ENCODE measurements at places on chromosomes 3 and 15.
A peak's percentile ranks its signal among the peaks of the same experiment; 100 is the strongest.

DNA sequence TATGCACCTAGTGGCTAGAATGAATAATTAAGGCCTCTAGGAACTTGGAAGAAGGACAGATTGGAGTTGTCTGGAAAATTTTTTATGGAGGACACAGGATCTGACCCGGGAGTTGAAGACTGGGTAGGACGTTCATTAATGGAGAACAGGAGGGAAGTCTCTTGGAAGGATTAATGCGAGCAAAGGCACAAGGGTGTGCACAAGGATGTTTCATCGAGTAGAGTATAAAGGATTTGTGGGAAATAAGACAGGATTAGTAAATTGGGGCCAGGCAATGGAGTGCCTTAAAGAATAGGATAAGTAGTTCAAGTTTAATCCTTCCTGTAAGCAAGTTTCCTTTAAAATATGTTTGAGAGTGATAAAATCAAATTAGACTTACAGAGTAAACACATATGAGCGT is 14.6 kb downstream of the LMOD3 start:
- DNase-seq: no peak

DNA sequence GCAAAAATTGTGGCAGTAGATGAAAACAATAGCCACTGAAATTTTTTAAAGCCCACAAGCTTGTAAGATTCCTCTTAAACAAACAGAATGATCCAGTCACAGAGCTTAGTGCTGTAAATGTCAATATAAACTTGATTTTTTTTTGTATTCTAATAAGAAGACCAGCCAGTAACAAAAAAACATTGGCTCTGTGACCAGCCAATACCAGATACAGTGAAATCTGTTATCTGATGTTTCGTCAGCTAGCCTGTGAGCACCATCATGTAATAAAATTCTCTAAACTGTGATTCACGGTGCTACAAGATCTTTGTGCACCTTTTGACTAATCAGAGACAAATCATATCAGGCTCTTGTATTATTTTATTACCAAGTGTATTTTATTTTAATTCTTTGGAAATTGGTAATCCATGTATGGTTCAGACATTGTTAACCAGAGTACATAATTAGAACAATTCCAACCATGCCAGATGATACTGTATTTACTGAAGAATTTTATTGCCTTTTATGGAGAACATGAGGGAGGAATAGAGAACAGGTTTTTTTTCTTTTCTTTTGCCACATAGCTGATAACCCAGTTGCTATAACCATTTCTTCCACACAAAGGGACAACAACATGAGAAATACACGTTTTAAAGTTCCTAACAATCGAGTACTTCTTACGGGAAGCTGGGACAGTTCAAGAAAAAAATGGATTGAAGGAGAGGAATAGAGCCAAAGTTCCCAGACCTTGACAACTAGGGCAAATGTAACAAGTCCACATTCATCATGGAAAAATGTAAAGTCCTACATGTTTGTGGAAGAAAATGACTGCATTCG is 71.9 kb downstream of the FILIP1L start:
- peak; percentile 90 for DNase-seq

DNA sequence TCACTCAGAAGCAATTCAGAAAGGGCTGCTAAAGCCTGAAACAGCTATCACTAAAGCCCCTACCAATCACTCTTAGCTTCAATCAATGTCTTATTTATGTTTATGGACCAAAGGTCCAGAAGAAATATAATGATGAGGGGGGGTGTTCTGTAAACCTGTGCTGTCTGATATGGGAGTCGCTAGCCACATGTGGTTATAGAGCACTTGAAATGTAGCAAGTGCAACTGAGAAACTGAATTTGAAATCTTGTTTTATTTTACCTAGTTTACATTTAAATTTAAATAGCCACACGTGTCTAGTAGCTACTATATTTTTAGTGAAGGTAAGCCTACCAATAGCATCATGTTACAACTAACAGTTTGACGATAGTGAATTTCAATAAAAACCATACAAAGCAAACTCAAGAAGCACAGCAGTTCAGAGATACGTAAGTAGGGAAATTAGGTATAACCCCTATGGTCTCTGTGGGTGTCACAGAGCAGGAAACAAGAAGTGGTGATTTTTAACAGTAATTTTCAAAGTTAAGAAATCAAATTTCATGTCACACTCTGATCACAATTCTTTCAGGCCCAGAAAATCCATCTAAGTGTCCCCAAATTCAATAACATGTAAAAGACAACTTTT is 3.6 kb downstream of the POU1F1 start:
- DNase-seq: no peak

GRCh38 chr3:79247725-79248043 is 520.1 kb downstream of the ROBO1 start:
- DNase-seq: no peak

GRCh38 chr15:37359101-37359892 is 258.9 kb upstream of the MEIS2 start:
- DNase-seq: no peak

- no peak for DNase-seq
Measured at GRCh38 chr3:65548848-65549625, 489.7 kb downstream of the MAGI1 start.

DNA sequence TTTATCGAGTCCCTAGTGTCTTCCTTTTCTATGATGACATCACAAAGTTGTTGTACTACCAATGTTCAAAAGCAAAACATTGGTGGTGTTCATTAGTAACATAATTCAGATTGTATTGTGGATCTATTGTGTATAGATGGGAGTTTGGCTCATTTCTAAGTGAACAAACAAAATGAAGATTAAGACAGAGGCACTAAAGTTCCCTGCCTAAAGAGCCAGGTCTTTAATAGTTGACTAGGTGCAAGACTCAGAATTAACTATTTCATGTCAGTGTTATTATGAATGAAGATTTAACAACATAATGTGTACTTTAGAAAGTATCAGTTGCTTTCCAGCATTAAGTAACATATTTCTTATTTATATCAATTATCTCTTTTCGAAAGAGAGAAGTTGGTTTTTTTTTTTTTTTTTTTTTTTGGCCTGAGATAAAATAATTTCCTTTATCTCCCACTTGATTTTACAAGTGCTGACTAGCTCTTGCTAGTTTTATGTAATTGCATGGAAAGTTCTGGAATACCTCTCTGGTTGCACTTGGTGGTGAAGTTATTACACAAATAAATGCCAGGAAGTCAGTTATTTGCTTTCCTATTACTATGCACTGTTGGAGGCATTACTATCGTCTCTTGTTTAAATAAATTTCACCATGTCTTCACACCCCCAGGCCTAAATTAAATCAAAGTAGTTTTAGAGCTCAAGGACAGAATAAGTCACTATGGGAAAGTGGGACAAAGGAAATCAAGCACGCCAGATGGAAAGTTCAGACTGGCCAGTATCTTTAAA is 48.7 kb downstream of the NAALADL2 start:
- DNase-seq: no peak

GRCh38 chr15:71572452-71573053 is 237.8 kb upstream of the NR2E3 start:
- DNase-seq: peak; percentile 79

GRCh38 chr3:61632568-61633175 is 71.3 kb downstream of the PTPRG start:
- no peak for DNase-seq

DNA sequence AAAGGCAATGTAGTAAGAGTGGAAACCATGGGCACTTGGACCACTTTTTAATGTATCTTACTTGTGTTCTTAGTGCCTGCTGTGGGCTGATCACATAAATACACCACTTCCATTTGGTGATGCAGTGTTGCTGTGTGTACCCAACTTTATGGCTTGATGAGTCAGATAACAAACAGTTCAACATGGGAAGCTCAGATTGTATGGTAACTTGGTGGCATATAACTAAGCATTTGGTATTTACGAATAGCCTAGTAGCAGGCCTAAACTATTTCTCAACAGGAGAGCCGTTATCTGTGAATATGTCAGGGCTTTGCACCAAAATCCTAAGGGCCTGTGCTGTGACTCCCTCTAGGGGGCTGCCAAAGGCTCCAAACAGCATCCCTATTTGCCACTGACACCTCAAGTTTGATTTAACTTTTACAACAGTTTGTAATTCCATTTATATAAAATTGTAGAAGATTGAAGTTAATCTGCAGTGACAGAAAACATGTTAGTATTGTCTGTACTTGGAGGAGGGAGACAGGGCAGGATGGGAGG is 640.4 kb upstream of the CADM2 start:
- no peak for DNase-seq

DNA sequence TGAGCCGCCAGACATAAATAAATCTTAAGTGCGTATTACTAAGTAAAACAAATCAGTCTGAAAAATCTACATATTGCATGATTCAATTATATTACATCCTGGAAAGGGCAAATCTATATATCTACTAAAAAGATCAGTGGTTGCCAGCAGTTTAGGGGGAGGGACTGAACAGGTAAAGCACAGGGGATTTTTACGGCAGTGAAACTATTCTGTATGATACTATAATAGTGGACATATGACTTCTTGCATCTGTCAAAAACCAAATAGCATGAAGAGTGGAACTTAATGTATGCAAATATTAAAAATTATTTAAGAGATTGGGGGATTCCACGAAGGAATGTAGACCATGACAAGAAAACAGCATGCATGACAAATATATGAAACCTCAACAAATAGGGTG is 111.6 kb downstream of the MYO9A start:
- no peak for DNase-seq

- DNase-seq: peak; percentile 51
Measured at GRCh38 chr3:112327371-112327951, 5.5 kb upstream of the CD200 start.

- no peak for DNase-seq
Measured at GRCh38 chr3:181344331-181344730, 354.8 kb upstream of the DNAJC19 start.

GRCh38 chr15:33679061-33679460 is 289.2 kb upstream of the CHRM5 start:
- no peak for DNase-seq

- no peak for DNase-seq
Measured at GRCh38 chr3:32522682-32523081, 20.0 kb upstream of the CMTM6 start.

GRCh38 chr15:63372018-63372705 is 9.5 kb downstream of the CA12 start:
- DNase-seq: peak; percentile 99

DNA sequence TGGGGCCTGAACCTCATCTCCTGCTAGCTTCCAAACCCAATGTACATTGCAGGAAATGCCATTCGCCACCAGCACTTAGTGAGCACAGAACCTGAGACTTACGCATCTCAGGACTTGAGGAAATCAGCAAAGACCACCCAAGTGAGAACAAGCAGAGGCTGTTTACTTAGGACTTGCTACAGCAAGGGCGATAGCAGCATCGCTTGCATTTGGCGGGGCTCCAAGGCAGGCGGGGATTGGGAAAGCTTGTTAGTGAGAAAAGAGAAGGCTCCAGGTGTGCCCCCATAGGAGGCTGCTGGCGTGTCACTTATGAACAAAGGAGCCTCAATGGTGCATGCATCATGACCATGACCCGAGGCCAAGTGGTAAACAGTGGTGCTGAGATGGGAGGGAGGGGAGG is 19.7 kb downstream of the SLC6A20 start:
- no peak for DNase-seq
